Kidney (tissue), 22 donors: ENCODE measurements at places on chromosomes 4 and X.

DNA sequence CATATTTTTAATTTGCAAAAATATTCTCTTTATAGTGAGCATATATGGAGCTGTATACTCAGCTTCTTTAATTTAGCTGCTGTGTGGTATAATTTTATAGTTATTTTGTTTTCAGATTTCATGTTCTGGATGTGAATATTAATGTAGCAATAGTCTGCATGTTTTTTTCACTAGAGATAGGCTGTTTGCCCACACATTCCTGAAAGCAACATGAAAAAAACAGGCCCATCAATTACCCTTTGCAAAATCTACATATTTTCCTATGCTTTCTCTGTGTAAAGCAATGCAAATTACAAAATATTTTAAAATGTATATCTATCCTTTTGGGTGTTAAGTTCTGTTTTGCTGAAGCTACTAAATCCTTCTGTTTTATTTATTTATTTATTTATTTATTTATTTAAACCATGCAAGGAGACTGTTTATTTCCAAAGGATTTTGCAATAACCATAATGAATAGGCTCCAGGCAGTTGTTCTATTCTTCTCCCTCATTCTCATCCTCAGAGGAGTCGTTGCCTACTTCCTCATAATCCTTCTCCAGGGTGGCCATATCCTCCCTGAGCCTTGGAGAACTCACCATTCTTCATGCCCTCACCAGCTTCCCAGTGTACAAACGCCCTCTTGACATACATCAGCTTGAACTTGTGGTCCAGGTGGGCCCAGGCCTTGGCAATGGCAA, 277.1 kb downstream of the ANKRD50 start:
- DNase-seq, result no peak

- DNase-seq, result no peak
These were observed 19.5 kb upstream of the PDCL2 start for GRCh38 chr4:55611358-55612059.

DNA sequence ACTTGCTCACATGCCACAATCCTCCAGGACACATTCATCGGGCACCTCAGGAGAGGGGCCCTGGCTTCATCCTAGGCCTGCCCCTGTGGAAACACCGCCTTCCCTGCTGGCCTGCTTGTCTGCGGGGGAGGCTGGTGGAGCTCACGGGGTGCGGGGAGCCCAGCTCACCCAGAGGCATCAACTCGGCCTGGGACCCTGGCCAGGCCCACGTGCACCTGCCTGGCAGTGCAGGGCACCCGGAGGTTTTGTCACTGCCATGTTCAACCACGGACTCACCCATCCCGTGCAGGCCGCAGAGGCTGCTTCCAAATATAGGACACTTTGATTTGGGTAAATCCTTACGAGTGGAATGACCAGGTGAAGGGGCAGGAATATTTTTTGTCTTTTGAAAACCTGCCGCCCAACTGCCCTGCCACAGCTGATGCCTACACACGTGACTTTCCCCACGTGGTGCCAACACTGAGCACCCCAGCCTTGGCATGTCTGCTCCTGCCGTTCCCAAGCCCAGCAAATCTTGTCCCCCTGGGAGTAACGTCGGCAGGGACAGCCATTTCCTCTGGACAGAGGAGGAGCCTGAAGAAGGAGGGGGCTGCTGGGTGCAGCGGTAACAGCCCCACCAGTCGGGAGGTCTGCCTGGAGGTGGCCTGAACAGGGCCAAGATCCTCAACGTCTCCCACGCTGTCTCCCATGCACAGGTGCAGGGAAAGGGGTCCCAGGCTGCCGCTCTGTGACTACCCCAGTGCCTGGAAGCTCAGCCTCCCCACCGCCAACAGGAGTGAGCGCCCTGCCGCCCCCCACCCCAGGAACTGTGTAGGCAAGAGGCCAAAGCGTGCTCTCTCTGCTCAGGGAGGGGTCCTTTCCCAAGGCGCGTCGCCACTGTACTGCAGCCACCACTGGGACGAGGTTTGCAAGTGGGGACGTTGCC, 8.5 kb downstream of the MXD4 start:
- DNase-seq, result peak; percentile 30

GRCh38 chr4:102586002-102586643, 85.0 kb downstream of the NFKB1 start:
- DNase-seq, result no peak
